GM10248 (cell line): ENCODE measurements at places on chromosomes 6 and 20.

DNA sequence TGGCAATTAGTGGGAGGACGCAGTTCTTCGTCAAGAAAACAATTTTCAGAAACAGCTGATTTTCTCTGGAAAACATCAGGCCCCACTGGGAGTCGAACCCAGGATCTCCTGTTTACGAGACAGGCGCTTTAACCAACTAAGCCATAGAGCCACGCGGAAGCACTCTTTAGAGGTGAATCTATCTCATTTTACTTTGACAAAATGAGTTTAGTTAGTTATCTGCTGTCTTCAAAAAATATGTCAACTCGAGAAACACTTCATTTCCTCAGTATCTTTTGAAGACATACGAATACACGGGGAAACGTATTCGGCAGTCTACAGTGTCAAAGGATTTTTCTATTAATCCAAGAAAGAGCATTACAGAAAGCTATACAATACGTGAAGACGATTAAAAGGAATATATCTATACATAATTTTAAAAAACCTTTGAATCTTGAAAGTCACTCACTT lies 26.7 kb downstream of the GPX6 start:
- no peak for DNase-seq

DNA sequence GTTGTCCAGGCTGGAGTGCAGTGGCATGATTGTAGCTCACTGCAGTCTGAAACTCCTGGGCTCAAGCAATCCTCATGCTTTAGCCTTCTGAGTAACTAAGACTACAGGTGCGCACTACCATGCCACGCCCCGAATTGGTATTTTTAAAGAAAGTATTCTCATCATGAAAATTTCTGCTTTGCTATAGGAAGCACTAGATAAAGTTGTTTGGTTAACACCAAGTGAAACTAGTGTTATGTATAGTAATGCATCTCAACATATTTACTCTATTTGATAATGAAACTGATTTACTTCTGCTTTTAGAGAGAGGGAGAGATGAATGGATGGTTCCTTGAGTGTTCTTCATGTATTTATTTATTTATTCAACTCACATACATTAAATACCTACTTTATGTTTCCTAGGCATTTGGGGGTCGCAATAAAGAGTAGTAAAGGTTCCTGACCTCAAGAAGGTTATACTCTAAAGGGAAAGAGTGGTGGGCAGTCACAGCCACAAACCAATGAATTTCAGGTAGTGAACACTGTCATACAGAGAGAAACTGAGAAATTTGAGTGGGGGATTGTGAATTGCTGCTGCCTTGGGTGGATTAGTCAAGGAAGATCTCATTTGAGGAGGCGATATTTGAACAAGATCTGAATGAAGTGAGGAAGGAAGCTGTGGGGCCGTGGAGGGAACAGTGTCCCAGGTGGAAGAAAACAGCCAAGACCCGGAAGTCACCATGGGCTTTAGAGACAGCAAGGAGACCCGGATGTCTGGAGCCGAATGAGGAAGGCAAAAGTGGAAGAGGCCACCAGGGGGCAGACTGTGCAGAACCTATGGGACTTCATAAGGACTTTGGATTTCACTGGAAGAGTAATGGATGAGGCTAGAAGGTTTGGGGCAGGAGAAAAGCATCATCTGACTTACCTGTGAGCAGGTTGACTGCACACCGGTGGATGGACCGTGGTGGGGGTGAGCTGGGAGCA lies 185.6 kb downstream of the TSHZ2 start:
- peak; percentile 33 for DNase-seq

GRCh38 chr20:38520261-38520660 lies 47.6 kb downstream of the RALGAPB start:
- no peak for DNase-seq

GRCh38 chr20:13009682-13010406 lies 1.1 kb downstream of the SPTLC3 start:
- DNase-seq: peak; percentile 36

DNA sequence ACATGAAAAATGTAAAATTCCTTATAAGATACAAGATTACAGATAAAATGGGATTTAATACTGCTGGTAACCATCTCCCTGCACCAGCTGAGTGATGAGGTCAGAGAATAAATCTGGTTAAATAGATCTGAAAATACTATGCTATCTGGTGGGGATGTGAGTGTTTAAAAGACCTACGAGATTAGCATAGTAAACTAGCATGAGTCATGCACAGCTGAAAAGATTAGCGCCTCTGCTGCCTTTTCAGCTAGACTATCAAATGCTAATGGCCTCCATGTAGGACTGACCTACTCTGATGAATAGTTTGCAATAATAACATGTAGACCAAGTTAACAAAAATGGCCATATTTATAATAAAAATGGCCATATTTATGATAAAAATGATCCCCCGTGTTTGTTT lies 553.3 kb downstream of the C6orf118 start:
- no peak for DNase-seq

DNA sequence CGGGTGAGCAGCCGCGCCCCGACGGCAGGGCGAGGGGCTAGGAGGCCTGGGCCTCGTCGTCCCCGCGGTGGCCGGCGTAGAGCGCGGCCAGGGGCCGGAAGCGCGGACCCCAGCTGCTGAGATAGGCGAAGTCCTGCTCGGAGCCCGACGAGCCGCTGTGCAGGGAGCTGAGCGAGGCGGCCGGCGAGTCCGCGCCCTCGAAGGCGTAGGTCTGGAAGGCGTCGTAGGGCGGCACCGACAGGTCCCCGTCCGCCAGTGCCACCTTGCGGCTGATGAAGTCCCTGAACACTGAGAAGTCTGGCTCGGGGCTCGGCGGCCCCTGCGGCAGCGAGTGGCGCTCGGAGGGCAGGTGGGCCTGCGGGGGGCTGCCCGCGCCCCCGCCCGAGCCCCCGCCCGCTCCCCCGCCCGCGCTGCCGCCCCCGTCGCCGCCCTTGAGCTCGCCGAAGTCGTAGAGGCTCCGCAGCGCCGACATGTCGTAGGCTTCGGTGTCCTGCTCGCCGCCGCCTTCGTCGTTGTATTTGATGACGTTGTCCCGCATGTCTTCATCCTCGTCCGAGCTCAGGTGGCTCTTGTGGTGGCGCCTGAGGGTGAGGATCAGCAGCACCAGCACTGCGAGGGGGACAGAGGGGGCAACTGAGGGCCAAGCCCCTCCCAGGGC lies 56.5 kb downstream of the CD40 start:
- DNase-seq: peak; percentile 91

GRCh38 chr6:7413151-7413823 lies 23.7 kb downstream of the RIOK1 start:
- DNase-seq: no peak

GRCh38 chr6:125058546-125058945 lies 95.0 kb upstream of the TPD52L1 start:
- no peak for DNase-seq

DNA sequence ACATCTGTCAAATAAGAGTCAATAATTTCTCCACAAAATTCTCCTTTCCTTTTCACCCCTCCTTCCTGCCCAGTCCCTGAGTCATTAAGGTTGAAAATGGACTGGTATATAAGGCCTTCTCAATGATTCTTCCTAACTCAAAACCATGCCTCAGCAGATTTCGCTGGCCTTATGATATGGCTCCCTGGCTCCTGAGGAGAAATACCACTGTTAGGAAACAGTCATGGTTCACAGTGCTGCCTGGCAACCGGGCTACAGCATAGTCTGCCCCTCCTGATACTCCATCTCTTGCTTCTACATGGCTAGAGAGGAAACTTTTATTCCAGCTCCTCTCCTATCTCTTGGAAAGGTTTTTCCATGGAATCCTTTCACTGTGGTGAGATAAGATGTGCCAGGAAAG lies 4.7 kb downstream of the UBE2J1 start:
- DNase-seq: no peak

GRCh38 chr6:149965194-149966020 lies 1.7 kb downstream of the ULBP1 start:
- no peak for DNase-seq

- no peak for DNase-seq
These were observed 26.7 kb downstream of the SAYSD1 start for GRCh38 chr6:39088331-39088730.

- no peak for DNase-seq
These were observed 153.3 kb downstream of the IBTK start for GRCh38 chr6:82094166-82094806.

DNA sequence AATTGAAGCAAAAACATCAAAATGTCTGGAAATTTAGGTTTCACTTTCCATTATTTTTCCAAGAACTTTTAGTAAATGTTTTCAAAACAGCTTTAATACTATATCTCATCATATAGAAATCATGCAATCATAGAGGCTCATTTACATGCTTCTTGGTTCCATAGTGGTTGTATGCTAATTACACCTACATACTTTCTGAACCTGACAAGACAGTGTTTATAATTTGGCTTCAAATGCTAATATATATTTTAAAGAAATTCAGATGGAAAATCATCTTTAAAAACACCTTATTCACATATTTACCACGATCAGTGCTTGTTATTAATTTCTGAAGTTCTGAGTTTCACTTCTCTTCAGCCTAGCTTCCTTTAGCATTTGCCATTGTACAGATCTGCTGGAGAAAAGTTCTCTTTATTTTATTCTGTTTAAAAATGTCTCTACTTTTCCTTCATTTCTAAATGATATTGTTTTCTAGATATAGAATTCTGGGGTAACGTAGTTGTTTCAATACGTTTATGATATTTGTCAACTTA lies 89.9 kb downstream of the PLCB1 start:
- DNase-seq: peak; percentile 8

DNA sequence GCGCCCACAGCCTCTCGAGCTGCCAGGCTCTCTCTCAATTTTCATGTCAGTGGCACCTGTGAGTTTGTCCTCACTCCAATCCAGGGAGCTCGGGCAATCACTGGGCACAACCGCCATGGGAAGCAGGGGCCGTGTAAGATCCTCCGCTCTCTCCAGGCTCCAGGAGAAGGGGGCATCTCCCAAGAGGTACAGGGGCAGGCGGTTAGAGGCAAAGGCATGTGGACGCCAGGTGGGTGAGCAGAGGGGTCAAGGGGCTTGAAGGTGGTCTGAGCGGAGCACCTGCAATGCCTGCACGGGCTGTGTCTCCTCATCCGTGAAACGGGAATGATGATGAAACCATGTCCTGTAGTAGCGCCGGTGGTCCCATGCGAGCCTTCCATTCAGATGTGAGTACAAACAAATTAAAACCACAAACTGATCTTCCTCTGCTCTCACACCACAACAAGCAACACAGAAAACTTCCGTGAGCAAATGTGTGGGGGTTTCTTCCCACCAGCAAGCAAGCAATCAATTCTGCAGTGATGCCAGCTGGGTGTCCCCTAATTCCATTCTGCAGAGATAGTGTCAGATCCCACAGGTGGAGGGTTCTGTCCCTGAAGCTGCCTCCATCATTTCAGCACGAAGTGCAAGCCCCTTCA lies 222.5 kb upstream of the PMEPA1 start:
- DNase-seq: no peak

- DNase-seq: no peak
These were observed 56.1 kb downstream of the DLGAP4 start for GRCh38 chr20:36362261-36362660.

DNA sequence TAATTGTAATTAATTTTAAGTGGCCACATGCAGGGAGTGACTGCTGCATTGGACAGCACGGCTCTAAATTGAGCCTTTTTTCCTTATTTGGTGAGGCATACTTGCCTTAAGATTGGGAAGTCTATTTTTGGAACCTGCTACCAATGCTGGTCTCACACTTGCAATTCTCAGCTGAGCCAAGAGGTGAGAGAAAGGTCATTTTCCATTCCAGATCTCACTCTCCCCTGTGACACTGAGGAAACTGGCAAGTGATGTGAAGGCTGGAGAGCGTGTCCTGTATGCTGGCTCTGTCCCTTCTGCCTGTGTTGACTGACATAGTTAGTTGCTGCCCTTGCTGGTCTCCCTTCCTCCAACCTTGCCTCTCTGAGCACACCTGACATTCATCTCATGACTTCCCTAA lies 735 bp upstream of the MOG start:
- DNase-seq: no peak

- DNase-seq: no peak
These were observed 17.3 kb downstream of the NSFL1C start for GRCh38 chr20:1449370-1449769.

DNA sequence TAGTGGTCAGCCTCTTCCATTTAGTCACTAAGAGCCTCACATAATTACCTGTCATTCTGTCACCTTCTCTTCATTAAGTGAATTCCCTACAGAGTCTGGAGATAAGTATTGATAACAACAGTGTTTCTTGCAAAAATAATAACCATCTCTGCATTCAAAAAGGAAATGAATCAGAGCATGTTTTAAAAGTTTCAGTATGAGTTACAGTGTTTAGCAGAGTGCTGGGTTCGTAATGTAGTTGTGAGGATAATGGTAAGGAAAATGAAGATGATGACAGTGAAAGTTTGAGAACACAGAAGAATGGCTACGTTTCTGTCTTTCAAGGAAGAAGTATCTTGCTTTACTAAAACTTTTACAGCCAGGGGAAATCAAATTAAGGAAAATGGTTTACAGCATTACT lies 31.3 kb downstream of the GPRC6A start:
- no peak for DNase-seq

GRCh38 chr6:125099211-125100073 lies 54.1 kb upstream of the TPD52L1 start:
- DNase-seq: peak; percentile 19

GRCh38 chr6:89596484-89596883 lies 42.1 kb downstream of the LYRM2 start:
- no peak for DNase-seq

GRCh38 chr20:53940360-53940702 lies 130.1 kb downstream of the BCAS1 start:
- no peak for DNase-seq

GRCh38 chr6:4282926-4283325 lies 147.6 kb upstream of the ECI2 start:
- no peak for DNase-seq

DNA sequence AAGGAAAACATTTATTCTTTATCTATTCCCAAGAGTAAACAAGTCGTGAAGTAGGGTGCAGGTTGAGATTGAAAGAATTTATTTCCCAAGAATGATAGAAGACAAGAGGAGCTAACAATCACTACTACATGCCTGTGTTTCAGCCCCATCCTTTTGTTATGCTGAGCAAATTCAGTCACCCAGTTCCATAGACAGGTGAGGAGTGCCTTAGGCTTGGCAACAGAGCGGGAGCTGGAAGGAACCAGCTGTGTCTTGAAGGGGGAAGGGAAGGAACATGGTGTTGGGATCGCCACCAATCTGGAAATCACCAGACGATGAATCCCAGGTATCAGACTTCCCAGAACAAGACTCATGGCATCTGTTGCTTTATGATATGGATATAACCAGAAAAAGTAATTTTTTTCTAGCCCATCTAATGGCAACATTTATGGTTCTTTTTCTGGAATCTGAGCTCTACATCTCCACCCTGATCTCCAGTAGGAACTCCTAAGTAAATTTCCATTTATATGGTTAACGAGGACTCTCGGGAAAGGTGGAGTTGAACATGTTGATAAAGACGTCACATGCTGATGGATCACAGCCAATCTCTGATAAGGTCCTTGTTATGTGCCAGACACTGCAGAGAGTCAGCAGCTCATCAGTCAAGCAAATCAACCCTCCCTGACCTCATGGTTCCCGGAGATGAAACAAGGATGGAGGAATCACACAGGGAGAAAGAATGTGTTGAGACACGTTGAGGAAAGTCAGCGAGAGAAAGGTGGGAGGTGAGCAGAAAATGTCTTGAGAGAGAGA lies 344.9 kb downstream of the SMOC2 start:
- DNase-seq: no peak

DNA sequence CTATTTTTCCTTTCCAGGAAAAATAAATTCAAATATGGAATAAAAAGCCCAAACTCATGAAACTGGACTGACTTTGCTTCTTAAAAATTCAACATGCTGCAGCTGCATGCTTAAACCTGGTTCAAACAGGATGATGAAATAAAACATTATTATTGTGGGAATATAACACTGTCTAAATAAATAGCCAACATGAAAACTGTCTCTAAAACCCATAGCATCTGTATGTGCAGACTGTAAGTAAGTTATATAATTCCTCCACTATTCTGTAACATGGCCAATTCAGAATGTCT lies 30.4 kb upstream of the AHI1 start:
- no peak for DNase-seq

GRCh38 chr6:33412140-33413009 lies 1.6 kb downstream of the PHF1 start:
- no peak for DNase-seq
